Activated T-helper 1 cell treated with Interleukin-2 at 50 U/mL for 16 hours (primary cell): ENCODE measurements at places on chromosomes 5 and 9.

GRCh38 chr9:119284118-119284517 is 85.1 kb downstream of the BRINP1 start:
- DNase-seq: no peak

DNA sequence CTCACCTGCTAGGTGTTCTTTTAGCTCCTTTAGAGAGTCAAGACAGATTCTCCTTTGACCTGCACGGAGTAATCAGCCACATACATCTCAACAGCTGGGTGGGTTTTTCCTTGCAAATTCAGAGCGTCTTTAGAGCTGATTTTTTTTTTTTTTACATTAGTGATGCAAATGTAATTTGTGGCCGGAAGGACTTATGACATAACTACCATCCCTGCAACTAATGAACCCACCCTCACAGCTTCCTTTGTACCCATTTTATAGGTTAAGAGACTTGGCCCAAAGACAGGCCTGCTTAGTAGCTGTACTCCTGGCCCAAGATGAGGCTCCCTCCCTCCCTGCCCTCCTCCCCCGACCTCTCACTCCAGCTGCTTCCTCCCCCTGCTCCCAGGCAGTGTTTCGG is 69.9 kb upstream of the NIPAL4 start:
- DNase-seq: no peak

DNA sequence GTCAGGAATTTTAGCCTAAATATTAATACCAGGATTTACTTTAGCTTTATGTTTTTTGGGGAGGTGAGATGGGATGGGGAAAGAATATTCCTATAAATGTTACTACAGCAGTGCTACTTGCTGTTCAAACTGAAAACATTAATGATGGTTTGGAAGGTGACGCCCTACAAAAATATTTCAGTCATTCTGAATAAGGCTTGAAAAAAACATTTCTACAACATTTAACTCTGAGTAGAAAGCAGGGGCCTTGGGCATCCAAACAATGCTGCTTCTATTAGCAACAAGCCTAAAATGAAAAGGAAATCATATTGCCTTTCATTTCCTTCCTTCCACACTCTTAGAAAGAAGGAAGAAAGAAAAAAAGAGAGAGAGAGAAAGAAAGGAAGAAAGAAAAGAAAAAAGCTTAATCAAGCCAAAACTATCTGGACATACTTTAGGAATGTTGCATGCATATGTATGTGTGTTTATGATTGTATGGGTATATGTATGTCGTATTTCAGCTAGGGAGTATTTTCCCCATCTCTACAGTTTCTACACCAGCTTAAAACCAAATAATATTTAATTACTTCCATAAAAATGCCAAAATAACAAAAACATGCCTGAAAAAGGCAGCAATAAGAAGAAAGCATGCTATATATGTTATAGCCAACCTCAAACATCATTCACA is 16.3 kb upstream of the DAB2 start:
- no peak for DNase-seq

DNA sequence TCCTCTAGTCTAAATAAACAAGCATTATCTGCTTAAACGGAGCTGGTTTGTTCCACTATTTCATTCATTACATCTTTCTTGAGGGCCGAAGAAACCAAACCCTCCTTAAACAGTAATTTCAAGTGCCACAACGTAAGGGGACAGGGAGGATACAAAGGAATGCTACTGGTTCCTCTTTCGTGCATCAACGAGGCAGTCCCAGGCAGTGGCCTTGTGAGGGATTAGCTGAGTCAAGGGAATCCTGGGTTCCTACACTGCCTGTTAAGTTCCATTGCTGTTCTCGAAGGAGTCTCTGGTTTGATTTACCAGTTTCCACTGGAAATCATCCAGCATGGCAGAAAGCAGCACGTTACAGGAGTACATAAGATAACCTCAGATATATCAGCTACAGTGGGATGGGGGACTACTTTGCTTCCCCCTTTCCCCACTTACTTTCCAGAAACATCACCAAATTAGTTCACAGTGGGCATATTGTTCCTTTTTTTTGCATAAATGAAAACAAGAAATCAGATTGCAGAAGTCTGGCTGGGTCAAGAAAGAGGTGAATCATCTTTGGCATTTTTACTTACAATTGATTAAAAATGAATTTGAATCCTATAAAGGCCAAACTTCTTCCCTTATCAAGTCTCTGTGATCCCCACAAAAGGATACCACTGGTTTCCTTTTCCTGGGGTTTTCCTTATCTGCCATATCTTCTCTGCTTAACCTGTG is 2.5 kb upstream of the RANBP3L start:
- DNase-seq: no peak

- DNase-seq: no peak
Observed at GRCh38 chr5:151820903-151821302, 49.1 kb downstream of the G3BP1 start.

- DNase-seq: no peak
Observed at GRCh38 chr5:177296581-177296980, 6.9 kb downstream of the RAB24 start.

DNA sequence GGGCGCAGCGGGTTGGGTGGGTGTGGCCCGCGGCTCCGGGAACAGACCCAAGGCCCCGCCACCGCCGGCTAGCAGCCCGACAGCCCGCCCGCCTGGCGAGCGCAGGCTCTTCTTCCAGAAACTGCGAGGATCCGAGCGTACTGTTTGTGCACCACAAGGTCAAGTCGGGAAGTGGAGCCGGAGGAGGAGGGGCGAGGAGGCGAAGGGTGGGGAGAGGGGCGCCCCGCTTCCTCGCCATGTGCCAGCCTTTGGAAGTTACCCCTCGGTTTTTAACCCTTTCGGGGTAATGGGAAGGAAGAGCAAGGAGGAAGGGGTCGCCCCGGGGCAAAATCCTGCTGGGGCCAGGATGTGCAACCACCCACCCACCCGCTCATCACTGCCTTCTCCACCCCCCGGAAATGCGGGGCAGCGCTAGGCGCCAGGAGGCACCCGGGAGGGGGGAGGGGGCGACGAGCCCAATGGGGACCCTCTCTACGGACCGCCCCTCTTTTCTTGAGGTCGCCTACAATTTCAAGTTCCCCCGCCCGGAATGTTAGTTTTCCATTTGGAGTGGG is 1.1 kb upstream of the JADE2 start:
- peak; percentile 66 for DNase-seq

- DNase-seq: no peak
Observed at GRCh38 chr9:131442351-131442750, 48.5 kb downstream of the PRRC2B start.

- DNase-seq: no peak
Observed at GRCh38 chr5:107247427-107247826, 423.3 kb downstream of the EFNA5 start.

DNA sequence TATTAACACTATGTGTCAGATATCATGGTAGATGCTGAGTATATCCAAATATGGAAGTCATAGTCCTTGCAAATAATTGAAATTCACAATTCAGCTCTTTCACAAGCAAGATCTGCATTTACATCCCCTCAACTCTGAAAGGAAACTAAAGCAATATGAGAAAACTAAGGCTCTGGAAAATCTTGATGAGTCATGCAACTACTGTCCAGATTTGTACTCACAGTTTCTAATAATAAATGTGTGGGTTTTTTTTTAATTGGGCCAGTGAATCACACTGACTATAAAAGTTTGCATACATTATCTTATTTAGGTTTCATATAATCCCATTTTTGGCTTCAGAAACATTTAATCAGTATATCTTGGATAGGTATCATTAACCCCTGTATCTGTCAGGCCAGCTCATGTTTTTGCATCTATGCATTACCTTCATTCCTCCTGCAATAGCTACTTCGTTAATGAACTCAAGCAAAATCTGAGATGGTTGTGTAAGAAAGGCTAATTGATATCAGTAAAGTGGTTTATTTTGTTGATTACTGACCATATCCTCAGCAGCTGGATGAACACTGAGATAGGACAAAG is 58.7 kb upstream of the PRR16 start:
- no peak for DNase-seq

- no peak for DNase-seq
Observed at GRCh38 chr5:45696206-45696836, at the start of gene HCN1. Gene HCN1 (minus strand): TSS chr5:45696380.

- DNase-seq: no peak
Observed at GRCh38 chr5:170416526-170416925, 27.4 kb upstream of the KCNMB1 start.

DNA sequence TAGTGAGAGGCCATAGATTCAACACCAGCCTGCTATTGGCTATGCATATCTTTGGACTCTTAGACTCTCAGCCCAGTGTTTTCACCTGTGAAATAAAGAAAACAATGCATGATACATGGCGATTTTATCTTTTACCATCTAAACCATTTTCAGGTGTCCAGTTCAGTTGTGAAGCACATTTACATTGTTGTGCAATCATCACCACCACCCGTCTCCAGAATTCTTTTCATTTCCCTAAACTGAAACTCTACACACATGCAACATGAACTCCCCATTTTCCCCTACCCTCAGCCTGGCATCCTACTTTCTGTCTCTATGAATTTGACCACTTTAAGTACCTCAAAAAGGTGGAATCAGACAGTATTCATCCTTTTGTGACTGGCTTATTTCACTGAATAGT is 420.6 kb downstream of the MED10 start:
- no peak for DNase-seq

GRCh38 chr5:59037941-59038797 is 455.3 kb downstream of the RAB3C start:
- no peak for DNase-seq

DNA sequence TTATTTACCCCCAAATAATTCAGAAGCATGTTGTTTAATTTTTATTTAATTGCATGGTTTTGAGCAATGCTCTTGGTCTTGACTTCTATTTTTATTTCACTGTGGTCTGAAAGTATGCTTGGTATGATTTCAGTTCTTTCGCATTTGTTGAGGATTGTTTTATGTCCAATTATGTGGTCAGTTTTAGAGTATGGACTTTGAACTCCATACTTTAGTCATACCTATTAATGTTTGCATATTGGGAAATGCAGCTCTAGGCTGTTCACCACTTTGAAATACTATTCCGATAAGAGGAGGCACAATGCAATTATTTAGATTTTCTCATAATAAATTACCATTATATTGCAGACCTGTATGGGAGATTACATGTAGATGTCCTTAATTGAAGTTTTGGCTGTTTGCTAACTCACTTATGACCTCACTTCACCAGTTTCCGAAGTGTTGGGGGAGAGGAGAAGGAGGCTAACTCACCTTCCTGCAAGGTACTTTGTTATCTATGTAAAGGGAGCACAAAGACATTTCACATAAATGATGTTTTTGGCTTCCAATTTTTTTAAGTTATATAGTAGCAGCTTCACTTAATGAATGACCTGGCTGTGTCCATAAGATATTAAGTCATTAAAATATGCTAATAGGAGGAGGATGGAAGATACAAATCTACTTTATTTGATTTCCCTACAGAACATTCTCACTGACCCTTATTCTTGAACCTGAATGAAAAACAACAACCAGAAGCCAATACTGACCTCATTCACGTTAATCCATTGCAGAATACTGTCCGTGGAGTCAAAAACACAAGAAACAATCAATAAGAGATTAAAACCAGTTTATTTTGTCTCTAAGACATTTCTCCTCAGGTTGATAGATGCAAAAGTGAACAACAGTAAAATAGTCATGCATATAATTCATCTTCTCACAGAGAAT is 970.3 kb upstream of the ARRDC3 start:
- no peak for DNase-seq

DNA sequence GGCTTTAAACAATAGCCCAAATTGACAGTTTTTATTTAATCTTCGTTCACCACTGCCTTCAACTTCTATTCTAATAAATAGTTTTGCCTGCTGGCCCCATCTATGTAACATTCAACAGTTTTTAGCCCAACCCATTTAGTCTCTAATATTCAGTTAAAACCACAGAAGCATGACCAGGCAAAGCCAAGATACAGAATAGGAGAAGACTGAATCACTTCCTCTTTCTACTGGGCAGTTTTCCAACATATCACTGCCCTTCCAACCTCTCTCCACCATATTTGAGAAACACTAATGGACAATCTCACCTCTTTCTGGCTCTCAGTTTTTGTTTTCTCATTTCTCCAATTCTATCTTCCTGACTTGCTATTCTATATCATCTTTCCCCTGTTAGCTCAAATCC is 352.9 kb downstream of the DNAH5 start:
- no peak for DNase-seq

- no peak for DNase-seq
Observed at GRCh38 chr9:80595192-80595591, 1023.4 kb downstream of the TLE4 start.

GRCh38 chr9:27665136-27665535 is 91.9 kb upstream of the C9orf72 start:
- DNase-seq: no peak

DNA sequence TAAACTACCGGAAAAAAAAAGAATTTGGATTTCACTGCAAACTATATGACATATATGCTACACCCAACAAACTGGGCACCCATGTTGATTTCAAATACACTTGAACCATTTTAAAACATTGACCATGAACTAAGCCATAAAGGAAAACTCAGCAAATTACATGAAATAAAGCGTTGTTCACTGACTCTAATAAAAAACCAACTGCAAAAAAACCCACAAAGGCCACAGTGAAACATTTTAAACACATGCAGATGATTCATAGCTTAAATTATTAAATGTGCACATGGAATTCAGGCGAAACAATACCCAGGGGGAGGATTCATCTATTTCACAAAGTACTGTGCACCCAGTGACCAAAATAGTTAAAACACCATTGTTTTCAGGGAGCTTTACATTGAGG is 33.3 kb downstream of the MTRR start:
- DNase-seq: no peak

DNA sequence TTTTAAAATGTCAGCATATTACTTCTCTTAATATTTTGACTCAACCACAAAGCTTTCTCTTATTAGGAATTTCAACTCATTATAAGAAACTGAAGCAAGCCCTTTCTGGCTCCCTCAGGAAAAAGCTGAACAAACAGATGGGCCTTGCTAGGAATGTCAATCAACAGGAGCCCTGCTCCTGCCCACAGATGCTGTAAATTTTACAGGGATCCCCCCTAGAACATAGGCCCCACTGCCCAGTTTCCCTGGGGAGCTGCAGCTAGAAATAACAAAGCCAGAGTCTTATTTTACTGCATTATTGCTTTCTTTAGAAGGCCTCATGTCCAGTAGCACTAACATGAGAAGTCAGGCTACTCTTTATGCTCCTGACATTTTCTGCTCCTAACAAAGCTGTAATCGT is 103.8 kb downstream of the PCSK1 start:
- no peak for DNase-seq

DNA sequence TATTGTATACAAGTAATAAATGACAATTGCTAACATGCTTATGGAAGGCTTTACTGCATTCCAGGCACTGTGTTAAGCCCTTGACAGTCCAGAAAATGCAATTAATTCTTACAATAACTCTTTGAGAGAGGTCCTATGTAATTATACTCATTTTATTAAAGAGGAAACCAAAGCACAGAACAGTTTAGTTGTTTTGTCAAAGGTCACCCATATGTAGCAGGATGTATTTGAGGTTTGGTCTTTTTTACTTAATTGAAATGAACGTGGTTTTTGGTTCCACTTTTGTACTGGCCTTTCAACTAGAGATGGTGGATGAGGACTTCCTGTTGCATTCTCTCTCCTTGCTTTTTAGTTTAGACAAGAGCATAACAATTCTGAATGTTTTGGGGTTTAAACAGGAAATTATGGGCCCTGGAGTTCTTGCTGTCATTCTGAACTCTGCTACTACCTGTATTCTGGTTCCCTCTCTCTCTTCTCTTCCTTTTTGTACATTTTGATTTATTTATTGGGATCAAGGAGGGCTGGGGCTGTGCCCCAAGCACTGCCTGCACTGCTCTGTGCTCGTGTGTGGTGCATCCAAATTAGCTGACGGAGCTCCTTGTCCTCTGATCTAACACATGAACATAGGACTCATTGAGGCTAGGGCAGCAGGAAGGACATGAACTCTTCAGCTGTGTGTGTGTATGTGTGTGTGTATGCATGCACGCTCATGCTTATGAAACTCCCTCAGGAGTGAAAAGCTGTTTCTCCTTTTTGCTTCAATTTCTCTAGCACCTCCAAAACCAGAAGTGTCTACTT is 47.4 kb downstream of the SLC28A3 start:
- DNase-seq: no peak
